NCI-H1694 treated with DMSO at 0.1 percent for 48 hours (cell line): ENCODE measurements at places on chromosomes 7 and 10.

GRCh38 chr7:38306171-38306570 is 32.7 kb upstream of the TARP start:
- no peak for DNase-seq

GRCh38 chr10:122224159-122224558 is 46.9 kb upstream of the BTBD16 start:
- DNase-seq, result no peak

DNA sequence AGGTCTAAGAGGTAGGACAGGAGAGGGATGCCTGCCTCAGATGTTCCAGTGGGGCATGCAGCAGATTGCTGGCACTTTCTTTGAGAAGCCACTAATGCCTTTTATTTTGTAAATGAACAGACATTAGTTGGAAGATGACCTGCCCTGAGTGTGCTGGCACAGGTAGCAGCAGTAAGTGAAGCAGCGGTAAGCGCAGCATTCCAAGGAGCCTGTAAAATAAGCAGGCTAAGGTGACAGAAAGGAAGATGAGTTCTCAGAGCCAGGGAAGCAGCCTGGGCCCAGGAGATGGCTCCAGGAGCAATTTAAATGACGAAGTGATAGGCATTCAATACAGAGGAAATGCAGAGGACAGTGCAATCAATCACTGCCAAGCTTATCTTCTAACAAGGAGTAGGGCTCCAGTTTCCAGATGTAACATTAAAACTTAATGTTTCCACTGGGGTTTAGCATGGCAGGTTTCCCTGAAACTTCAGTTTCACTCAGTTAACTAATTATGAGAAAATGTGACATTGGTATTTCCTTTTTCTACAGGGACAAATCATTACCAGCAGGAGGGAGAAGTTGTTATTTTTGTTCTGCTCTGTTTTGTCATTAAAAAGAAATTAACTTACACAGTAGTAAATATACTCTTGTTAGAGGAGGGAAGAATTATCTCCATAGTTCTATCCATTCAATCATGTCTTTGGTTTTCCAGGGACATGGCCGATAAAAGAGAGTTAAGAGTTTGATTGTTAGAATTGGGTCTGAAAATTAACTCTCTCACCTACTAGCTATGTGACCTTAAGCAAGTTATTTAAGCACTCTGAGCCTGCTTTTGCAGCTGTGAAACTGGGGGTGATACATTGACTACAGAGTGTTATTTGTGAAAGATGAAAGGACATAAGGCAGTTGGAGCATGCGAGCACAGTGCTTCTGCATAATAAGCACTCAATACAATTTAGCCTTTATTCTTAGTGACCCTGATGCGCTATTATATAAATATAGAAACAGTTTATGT is 96.6 kb upstream of the PTN start:
- no peak for DNase-seq

DNA sequence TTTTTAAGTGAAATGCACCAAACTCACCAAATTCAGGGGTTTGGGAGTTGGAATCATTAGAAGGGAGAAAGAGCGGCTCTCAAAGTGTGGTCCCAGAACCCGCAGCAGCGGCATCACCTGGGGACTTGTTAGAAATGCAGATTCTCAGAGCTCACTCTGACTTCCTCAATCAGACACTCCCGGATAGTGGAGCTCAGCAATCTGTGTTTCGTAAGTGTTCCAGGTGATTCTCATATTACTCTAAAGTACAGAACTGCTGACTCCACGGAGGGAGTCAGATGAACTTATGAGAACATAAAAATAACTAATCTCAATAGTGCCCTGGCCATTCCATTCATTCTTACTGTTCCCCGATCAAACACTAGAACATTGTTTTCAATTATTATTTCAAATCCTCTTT is 358.7 kb upstream of the MYO3A start:
- DNase-seq, result no peak

- DNase-seq, result no peak
Observed at GRCh38 chr10:95266674-95267095, 24.1 kb downstream of the PDLIM1 start.

DNA sequence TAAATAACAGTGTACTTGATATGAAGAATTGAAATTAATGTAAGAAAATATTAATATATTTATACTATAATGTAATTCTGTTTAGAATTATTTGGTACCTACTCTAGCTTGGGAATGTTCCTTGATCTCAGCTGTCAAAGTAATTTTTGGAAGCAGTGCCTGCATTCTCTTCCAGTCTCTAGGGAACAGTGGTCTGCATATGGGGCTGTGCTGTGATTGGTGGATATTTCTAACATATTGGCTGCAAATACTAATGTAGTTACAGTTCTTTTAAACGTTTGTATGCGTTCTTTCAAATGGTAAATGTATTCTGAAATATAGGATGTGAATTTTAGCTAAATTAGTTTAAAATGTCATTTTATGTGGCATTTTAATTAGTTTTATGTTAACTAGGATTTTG is 87.2 kb downstream of the PHF14 start:
- peak; percentile 10 for DNase-seq

DNA sequence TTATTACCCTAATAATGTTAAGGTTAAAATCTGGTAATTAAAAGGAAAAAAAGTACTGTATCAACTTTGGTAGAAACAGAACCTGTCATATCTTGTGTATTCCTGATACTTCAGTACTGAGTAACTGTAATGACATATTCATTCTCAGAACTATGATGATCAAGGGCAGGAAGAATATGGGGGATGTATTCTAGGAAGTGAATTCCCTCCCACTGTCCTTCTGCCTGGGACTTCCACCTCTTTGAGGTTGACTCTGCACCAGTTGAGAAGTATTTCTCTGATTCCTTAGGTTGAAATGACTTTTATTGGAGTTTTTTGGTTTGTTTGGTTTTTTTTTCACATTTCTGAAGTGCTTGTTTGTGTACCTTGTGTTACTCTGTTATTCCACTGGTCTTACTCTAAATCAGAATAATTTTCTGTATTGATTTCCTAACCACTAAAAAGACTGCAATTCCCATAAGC is 36.9 kb downstream of the WASL start:
- DNase-seq, result no peak

DNA sequence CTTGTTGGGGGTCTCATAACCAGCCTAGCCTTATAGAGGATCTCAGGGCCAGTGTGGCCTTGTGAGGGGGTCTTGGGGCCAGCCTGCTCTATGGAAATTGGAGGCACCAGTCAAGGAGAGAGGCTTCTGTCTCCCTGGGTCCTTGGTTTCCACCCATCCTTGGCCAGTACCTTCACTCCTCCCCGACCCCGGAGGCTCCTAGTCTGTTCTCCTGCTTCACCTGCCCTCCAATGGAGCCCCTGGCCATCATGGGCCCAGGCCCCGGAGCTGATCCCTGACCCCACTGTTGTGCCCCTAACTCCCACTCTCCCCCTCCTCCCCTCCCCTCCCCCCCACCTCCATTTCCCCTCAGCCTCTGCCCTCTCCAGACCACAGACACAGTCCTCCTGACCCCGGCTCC is 29.7 kb downstream of the RASGEF1A start:
- no peak for DNase-seq

- no peak for DNase-seq
Observed at GRCh38 chr10:28945959-28946358, 268.6 kb downstream of the BAMBI start.

GRCh38 chr10:50286517-50286916 is 35.2 kb upstream of the ASAH2 start:
- DNase-seq, result no peak

GRCh38 chr7:1331561-1332467 is 99.1 kb downstream of the UNCX start:
- DNase-seq, result peak; percentile 81

- DNase-seq, result no peak
Observed at GRCh38 chr7:119703895-119704294, 569.1 kb upstream of the KCND2 start.

DNA sequence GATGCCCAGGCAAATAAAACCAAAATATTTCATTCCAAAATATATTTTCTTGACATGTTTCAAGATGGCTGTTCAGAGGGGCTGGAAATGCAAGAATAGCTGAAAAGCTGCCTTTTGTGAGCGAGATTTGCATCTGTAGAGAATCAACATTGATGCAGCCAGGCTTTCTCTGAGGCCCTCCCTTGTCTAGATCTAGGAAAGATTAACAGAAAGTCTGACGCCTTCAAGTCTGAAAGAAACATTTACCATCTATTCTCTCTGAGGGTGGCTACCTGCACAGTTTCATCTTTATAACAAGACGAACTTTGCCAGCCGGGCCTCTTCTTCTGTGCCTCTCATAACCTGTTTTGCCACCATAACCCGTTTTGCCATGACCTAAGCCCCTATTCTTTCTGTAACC is 170.2 kb downstream of the AKR1D1 start:
- no peak for DNase-seq

DNA sequence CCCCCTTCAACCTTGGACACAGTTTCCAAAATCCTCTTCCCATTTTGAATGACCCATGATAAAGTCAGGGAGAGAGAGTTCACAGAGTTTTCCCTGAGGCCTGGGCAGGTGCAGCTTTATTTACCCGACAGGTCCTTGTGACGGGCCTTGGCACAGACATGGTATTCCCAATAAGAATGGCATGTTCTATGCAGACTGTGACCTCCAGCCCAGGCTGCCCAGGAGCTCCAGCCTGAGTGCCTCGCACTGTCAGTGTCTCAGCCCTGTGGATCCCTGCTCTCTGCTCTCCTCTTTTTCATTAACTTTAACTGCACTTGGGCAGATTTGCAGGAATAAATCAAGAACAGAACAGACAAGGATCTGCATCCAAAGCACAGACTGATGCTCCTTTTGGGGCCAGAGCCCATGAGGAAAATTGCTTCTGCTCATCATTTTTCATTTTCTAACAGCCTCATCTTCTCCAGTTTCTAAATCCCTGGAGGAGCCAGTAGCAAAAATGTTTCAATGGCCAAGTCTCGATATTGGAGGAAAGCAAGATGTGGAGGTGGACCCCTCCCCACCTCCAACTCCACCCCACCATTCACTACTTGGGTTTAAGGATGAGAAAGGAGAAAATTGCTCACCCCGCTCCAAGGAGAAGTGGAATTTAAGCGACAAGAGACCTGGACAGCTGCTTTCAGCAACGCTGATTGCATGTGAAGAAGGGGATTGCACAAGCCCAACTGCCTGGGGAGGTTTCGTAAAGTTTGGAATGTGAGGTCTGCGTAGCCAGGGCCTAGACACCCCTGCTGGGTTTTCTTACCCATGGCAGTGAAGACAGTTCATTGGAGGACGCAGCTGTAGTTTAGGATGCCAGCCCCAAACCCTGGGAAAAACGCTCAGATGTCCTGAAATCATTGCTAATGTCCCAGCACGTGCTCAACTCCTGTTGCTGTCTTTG is 225.9 kb downstream of the WDR11 start:
- no peak for DNase-seq

GRCh38 chr7:132441935-132442334 is 134.3 kb downstream of the PLXNA4 start:
- DNase-seq, result no peak

- no peak for DNase-seq
Observed at GRCh38 chr10:50315424-50315823, 64.1 kb upstream of the ASAH2 start.

- DNase-seq, result no peak
Observed at GRCh38 chr10:71693377-71693776, 26.2 kb downstream of the C10orf105 start.

DNA sequence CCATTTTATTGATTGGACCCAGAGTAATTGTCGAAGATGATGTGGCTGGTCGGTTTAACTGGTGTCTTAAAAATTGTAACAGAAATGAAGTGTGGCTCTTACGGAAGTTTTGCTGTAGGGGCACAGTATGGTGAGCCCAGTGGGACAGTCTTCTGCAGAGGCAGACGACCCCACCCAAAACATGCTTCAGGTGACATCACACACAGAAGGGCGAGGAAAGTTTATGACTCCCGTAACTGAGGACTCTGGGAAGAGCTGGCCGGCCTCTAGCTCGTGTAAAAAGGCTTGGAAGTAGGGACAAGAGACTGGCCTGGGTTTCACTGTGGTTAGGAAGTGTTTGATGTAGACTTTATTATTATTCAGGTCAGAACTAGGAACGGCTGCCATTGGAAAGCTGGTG is 73.3 kb downstream of the HTR5A start:
- DNase-seq, result no peak

DNA sequence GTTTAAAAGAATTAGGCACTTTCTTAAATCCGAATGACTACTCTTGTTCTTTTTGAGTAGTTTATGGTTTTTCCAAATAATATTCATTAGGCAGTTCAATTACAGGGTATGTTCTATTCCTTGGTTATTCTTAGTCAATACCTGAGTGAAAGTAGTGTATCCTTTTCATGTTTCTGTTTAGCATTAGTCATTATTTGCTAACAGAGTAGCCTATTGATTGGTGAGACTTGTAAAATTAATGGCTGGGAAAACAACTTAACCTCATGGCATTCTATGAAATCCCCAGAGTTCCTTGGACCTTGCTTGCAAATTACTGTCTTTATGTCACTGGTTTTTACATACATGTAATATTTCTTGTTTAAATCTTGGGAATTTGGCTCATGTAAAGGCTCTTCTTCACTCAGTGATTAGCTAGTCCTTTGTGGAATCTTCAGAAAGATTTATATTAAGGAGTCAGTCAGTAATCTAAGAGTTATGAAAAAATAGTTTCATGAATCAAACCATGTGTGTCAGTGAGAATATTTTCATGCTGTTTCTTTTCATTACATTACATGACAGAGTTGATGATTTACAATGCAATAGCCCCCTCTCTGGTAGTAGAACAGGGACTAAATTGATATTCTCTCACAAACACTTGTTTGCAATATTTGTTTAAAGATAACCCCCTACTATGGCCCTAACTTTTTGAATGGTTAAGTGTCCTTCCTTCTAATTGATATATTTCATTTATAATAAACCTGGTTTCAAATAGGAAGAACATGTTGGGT is 81.5 kb upstream of the LRRTM3 start:
- DNase-seq, result no peak

DNA sequence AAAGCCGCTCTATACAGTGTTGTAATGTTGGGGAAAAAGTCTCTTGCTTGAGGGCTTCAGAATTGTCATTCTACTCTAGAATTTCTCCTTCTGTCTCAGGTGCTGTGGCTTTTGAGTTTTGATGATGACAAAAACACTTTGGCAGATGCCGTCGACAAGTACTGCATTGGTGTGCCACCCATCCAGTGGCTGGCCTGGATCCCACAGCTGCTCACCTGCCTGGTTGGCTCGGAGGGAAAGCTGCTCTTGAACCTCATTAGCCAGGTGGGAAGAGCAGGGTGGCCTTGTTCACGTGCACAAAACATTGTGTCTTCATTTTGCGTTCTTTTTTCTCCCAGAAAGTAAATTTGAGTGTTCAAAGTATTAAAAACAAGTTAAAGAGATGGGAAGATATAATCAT is 112.0 kb downstream of the TRRAP start:
- no peak for DNase-seq

- DNase-seq, result no peak
Observed at GRCh38 chr10:118407026-118407425, 64.9 kb upstream of the FAM204A start.

- DNase-seq, result no peak
Observed at GRCh38 chr10:88849234-88849633, 2.4 kb downstream of the ANKRD22 start.

GRCh38 chr7:111475959-111476358 is 86.3 kb downstream of the IMMP2L start:
- no peak for DNase-seq
